ENCODE measurements at places on chromosomes 7 and 10.

GRCh38 chr7:28687537-28687936 lies 270.6 kb downstream of the TRIL start:
- DNase-seq = no peak

GRCh38 chr10:91412354-91413087 lies 2.4 kb downstream of the HECTD2 start:
- DNase-seq = no peak

DNA sequence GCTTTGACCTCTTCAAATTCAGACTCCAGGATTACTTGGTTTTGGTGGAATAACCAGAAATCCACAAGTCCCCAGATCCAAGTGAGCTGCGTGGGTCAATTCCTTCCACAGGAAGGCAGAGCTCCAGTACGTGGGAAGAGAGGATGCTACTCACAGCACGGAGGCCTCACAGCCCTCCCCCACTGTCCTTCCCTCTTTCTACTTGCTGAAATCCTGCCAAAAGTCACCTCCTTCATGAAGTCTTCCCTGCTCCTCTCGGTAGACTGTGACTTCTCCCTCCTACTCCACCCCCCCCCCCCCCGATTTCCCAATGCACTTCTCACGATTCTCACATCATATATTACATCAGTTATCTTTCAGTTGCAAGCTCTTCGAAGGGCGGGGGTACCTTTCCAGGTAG lies 12.3 kb downstream of the CAMK2G start:
- DNase-seq = no peak

- no peak for DNase-seq
Measured at GRCh38 chr10:45518741-45519140, 144.7 kb downstream of the ALOX5 start.

GRCh38 chr10:49741108-49741995 lies 20.8 kb downstream of the OGDHL start:
- no peak for DNase-seq

DNA sequence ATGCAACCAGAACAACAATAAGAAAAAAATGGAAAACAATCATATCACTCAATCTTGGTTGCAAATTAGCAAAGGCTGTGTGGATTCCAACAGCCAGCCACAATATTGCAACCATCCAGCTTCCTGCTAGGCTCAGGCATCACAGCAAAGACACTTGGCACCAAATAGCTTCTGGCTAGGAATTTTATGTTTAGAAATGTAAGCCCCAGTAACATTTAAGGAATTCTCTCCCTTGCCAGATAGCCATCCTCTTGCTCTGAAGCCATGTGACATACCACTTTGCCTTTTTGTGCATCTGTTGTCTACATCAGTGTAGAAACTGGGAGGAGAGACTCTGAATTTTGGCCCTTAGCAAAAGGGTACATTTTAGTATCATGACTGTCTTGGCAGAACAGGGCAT lies 22.2 kb downstream of the MKX start:
- no peak for DNase-seq
